ENCODE measurements at places on chromosomes 1 and 21. TPM values are rescaled to one million over a fixed set of nuclear protein-coding genes. Genes with fewer than 3 reads are reported as not detected.

IGSF5 gene
- not detected for total RNA-seq

SPRR2E gene
- total RNA-seq = not detected

CA6 gene
- total RNA-seq = not detected

CCDC30 gene
- total RNA-seq = 0.34 TPM

FAM151A gene
- total RNA-seq = not detected

FAM131C gene
- 0.87 TPM for total RNA-seq

RIPPLY3 gene
- total RNA-seq = not detected

RHD gene
- total RNA-seq = not detected

SEMA4A gene
- total RNA-seq = 0.93 TPM

- DNase-seq = no peak
Measured at GRCh38 chr1:84488107-84488506, 9.0 kb downstream of the RPF1 start.

- no peak for DNase-seq
Measured at GRCh38 chr1:185468626-185469025, 151.6 kb upstream of the IVNS1ABP start.

DNA sequence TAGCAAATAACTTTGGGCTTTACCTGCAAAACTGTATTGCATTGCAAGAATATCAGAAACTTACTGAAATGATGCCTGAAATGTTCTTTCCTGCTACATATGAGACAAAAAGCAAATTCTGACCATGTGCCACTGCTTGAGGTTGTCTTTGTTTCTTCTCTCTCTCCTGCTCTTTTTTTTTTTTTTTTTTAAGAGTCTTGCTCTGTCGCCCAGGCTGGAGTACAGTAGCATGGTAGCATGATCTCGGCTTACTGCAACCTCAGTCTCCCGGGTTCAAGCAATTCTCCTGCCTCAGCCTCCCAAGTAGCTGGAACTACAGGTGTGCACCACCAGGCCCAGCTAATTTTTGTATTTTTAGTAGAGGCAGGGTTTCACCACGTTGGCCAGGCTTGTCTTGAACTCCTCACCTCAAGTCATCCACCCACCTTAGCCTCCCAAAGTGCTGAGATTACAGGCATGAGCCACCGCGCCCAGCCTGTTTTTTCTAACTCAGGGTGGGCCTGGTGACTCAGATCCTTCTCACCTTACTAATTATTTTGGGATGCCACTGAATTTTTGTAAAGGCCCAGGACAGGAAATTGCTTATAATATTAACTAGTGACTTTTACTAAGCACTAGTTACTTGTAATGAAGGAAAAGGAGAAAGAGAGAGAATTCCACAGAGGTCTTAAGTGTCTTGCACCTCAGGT lies 35.9 kb downstream of the DNASE2B start:
- DNase-seq = no peak

- DNase-seq = no peak
Measured at GRCh38 chr1:180558664-180559063, at the start of gene OVAAL. Gene OVAAL (plus strand): TSS chr1:180558964.

DNA sequence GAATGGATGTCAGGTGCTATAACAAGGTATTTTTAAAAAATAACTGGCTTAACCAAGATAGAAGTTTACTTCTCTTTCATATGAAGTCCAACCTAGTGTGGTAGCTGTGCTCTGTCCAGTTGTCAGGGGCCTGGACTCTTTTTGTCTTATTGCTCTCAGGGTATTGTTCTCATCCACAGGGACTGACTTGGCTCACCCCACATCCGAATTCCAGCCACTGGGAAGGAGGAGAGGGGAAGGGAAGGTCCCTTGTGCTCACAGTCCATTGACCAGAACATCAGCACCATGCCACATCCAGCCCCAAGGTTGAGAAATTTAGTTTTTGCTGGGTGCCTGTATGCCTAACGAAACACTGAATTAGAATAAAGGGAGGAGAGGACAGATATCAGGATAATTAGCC lies 8.7 kb downstream of the EEIG2 start:
- DNase-seq = no peak

GRCh38 chr1:159973350-159973940 lies 19.4 kb upstream of the SLAMF9 start:
- DNase-seq = no peak

DNA sequence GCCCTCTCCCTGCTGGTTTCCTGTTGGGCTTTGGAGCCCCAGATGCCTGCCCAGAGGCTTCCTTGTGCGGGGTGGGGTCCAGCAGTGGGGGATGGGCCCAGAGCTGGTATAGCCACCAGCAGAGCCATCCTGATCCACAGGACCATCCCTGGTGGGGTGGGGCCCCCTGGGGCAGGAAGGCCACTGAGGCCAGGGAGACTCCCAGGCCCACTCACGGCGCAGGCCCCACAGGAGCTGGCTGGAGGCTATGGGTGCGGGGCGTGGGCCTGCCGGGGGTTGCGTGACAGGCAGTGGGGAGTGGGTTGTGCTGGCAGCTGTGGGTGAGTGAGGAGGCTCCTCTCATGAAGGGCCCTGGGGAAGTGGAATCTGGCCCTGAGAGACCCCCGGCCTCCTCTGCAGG lies 5.7 kb downstream of the LRRC3 start:
- DNase-seq = no peak

GRCh38 chr1:111212634-111213335 lies 12.3 kb upstream of the DENND2D start:
- DNase-seq = no peak

DNA sequence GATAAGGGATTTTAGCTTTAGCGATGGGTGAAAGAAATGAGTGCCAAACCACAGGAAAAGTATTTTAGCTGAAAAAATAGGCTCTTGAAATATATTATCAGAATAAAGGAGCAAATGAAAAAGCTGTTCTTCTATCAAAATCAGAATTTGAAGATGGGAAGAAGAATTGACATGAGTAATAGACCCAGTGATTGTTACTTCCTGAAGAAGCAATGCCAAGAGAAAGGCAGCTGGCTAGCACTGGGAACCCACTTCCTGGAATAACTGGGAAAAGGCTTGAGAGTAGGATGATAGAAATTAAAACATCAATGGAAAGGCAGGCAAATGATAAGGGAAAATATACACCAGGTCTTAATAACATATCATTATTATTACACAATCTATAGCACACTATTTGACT lies 29.9 kb upstream of the LYPLAL1 start:
- DNase-seq = no peak

Measured in glomerular endothelial cell (primary cell).